ENCODE measurements at places on chromosomes 12 and 14. TPM values are rescaled to one million over a fixed set of nuclear protein-coding genes. Genes with fewer than 3 reads are reported as not detected.

DNA sequence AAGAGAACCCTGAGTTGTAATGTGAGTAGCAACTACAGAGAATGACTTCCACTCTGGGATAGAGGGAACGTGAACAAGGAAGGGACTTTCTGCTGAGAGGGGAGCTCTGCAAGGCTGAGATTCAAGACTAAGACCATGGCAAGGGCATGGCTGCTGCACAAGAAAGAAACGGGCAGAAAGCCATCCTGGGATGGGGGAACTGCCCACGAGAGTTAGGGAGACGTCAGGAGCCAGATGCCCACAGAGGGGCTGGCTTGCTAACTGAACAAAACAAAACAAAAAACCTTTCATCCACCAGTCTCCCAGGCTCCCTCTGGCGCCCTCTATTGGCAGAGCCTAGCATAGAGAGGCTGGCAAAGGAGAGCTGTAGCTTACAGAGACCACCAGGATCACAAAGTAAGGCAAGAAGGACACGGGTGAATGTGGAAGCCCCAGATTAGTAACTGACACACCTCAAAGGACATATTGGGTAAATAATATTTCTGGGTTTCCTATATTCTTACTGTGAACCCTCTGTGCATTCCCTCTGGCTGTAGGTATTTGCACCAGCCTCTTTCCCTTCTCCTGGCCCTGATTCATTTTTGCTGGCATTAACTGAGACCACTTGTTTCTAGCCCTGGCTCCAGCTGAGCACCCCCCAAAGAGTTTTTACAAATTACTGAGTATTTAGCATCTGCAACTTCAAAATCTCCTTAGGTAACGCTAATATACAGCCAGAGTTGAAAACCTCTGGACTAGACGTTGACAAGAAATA, 338.3 kb downstream of the EMP1 start:
- peak; percentile 83 for DNase-seq

DNA sequence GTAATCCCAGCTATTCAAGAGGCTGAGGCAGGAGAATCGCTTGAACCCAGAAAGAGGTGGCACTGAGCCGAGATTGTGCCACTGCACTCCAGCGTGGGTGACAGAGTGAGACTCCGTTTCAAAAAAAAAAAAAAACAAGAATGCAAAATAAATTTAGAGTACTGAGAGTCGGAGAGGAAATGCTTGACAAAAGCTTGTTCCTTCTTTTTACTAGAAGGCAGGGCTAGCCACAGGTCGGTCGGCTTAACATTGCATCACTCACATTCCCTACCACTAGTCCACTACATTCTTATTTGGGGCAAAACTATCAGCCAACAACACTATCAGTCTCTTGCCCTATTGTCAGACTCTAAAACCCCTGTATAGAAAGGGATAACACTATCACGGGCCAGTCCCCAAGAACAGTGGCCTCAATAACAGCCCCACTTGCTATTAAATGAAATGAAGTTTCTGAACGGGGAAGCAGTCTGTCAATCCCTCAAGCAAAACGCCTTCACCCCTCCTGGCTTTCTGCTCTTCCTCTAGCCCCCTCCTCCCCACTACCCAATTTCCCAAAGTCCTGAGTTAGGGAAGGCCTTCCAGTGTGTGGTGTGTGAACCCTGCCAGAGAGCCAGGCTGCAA, 1.0 kb downstream of the RNF41 start:
- no peak for DNase-seq

CELA1 gene
- total RNA-seq: not detected

DNA sequence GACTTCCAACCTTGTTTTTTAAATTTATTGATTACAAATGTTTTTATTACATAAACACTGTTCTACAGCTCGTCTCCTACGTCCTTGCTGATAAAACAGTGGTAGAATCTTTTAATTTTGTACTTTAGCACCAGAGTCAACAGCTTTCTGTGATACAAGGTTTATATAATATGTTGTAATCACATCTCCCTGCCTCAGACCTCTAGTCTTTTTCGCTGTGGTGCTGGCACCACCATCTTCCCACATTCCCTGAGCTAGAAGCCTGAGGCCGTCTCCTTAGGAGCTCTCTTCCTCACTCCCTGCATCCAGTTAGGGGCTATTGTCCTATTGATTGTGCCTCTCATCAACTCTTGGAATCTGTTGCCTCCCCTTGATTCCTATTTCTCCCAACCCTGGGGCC, 17.1 kb downstream of the MTHFD1 start:
- DNase-seq: no peak

IL26 gene
- not detected for total RNA-seq

GRCh38 chr14:22500525-22500924, 88.5 kb downstream of the DAD1 start:
- no peak for DNase-seq

DNA sequence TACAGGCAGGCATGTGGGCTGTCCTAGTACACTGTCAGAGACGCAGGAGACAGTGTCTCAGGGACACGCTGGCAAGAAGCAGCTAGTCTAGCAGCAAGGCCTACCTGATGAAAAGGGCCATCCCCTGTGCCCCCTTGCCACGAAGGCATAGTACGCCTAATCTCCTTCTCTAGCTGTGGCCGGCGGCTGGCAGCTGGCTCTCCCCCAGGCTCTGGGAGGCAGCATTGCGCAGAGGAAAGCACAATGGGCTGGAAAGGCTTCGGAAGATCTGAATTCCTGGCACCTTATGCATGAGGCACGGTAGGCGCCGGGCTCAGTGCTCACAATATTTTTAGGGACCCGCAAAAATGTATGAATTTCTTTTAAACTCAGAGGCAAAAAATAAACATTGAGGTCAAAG, 16.0 kb upstream of the PLEKHH1 start:
- DNase-seq: no peak

GRCh38 chr12:23415180-23415579, 534.3 kb downstream of the SOX5 start:
- DNase-seq: no peak

- peak; percentile 40 for DNase-seq
Observed at GRCh38 chr12:31590642-31591379, at the start of gene DENND5B. TSS of gene DENND5B (minus strand) at chr12:31591136. CDS start at chr12:31590832, 304 bp downstream.

GRCh38 chr12:57889500-57889989, 43.0 kb upstream of the CTDSP2 start:
- DNase-seq: no peak

DNA sequence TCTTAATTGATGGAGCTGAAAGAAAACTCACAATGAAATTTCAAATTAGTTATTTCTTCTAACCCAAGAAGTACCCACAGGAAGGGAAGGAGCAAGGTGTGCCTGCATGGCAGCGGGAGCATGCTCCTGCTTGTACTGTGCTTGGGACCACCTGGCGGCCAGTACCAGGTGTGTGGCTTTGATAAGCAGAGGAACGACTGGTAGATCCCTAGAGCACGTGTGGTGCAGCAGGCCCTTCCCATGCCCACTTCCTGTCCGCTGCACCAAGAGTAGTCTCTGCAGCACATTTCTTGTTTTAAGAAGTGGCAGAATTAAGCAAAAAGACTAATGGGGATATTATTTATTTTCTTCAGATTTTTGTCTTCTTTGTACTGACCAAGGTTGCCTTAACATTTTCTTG, 122.3 kb upstream of the ATF1 start:
- no peak for DNase-seq

GRCh38 chr14:32883188-32883587, 55.5 kb upstream of the NPAS3 start:
- DNase-seq: no peak

SYT10 gene
- total RNA-seq: not detected

- no peak for DNase-seq
Observed at GRCh38 chr12:92560713-92561542, 141.9 kb upstream of the PLEKHG7 start.

DNA sequence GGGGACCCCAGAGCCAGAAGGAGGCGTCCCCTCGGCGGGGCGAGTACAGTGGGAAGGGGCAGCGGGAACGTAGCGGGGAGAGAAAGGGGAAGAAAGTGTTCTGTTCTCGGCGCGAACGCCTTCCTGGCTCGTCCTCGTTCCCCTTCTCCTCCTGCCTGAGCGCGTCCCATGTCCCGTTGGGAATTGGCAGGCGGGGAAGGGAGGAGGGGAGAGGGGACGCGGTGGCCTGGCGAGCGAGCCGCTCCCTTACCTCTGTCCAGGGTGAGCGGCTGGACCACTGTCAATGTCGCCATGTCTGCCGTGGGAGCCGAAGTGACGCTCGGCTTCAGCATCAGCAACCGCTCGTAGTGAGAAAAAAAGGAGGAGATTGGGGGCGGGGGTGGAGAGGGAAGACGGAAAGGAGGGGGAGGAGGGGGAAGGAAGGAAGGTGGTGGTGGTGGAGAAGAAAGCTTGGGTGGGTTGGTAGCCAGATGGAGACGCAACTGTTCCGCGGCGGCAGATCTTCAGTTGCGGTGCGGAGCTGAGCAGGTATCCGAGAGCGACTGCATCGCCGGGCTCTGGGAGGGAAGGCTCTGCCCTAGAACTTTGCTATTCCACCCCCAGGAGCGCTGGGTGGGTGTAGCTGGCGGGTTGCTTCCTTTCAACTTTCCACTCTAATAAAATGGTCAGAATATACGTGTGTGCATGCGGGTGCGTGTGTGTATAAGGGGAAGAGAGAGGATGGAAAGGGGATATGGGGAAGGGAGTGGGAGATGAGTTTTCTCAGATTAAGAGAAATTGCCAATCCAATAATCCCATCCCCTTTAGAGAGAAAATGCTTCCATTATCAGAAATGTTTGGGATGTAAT, at the start of gene LIN7A:
TSS of gene LIN7A (minus strand) at position 544 of the 848 bp plus-strand sequence. CDS start at position 332, 212 bp downstream.
- no peak for DNase-seq

GNB3 gene
- not detected for total RNA-seq

LPAR5 gene
- 2.2 TPM for total RNA-seq

DEPDC4 gene
- total RNA-seq: not detected
